RWPE2 (cell line): ENCODE measurements at places on chromosomes 6 and 20.

DNA sequence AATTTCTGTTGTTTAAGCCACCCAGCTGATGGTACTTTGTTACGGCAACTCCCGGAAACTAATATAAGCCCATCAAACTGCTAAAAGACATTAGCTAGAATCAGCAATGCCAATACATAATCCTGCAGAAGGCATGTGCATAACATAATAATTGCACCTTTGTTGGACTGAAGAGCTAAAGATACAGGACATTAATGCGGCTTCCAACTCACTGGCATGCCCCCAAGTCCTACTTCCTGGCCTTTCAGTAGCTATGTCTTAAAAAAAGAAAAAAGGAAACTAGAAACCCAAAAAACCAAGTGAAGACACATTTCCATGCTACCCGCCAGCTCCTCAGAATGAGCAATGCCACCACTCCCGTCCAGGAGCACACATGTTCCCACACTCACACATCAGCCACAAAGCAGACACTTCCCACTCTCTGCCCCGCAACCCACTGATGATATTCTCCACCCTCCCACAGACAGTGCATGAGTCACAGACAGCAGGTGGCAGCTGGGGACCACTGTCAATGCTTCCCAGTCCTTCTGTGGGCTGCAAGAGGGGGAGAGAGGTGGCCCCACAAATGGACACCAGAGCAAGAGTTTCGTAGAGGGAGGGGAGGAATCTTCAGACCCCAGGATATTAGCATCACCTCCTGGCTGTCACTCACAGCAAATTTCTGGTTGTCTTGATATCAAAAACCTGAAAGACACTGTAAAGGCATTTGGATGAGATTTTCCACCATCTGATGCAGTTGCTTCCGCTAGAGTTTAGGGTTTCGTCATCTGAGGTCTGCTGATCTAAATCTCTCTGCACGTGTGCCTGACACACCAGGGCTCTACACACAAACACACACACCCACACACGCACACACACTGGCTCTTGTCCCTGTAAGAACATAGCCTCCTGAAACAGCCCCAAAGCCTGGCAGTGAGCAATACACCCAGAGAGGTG is 32.8 kb downstream of the GFOD1 start:
- H3K36me3 ChIP-seq = peaks cover 11% of the 10 kb centered on the region; the same call in 1 of the 2 replicates
- H3K27ac ChIP-seq = peak overlapping the region; percentile 83
- peaks cover 37% of the 10 kb centered on the region for H3K4me1 ChIP-seq
- H3K27me3 ChIP-seq = no peaks in the 10 kb centered on the region
- no peak for DNase-seq

DNA sequence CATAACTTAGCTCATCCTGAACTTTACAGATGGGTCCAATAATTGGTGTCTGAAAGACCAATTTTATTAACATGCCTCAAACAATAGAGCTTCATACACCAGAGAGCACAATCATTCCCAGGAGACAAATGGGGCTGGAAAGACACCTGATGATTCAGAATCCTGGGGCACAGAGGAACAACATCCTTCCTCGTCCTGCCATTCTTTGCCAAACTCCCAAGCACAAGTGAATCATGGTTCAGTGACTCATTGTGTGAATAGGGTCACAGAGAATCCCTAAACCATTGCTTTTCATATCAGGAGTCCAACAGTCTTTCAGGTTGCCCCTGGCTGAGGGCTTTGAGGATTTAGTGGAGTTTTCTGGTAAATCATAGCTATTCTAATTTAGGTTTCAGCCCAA is 266.4 kb upstream of the BMP2 start:
- H3K4me1 ChIP-seq = peaks cover 9% of the 10 kb centered on the region
- no peak for DNase-seq
- peak overlapping the region; percentile 45 for H3K27ac ChIP-seq
- H3K4me3 ChIP-seq = no peak overlapping the region
- no peaks in the 10 kb centered on the region for H3K36me3 ChIP-seq
- H3K27me3 ChIP-seq = no peaks in the 10 kb centered on the region

GRCh38 chr20:6469695-6470094 is 297.8 kb upstream of the BMP2 start:
- H3K27ac ChIP-seq = no peak overlapping the region
- DNase-seq = no peak
- no peak overlapping the region for H3K4me3 ChIP-seq
- no peaks in the 10 kb centered on the region for H3K27me3 ChIP-seq
- H3K4me1 ChIP-seq = peaks cover 12% of the 10 kb centered on the region

GRCh38 chr6:81331526-81331925 is 421.0 kb downstream of the TENT5A start:
- no peak overlapping the region for H3K4me3 ChIP-seq
- no peak overlapping the region for H3K27ac ChIP-seq
- no peak for DNase-seq
- no peaks in the 10 kb centered on the region for H3K36me3 ChIP-seq

DNA sequence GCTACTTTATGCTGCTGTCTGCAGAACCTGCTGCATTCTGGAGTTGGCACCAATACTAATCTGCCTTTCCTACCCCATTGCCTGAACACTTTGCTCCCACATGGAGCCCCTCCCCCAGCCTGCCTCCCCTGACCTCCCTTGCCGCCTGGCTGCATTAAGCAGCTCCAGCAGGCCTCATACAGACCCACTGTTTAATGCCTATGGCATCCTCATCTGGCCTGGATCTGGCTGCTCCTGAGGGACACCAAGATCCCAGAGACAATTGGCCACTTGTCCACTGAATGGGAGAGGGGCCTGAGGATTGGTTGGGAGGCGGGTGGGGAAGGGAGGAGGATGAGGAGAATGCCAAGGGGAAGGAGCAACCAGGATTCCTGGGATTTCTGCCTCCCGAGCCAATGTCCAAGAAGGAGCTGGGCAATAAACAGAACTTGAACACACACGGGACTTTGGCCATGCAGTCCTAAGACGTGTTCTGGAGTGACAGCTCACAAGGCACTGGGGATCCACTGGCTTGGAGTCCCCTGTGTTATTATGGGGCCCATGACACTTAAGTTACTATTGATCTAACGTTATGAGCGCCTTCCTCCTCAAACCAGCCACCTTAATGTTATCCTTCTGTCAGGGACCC is 10.4 kb upstream of the KCNK5 start:
- no peak for DNase-seq
- no peak overlapping the region for H3K27ac ChIP-seq
- no peaks in the 10 kb centered on the region for H3K4me1 ChIP-seq
- H3K4me3 ChIP-seq = no peak overlapping the region
- no peaks in the 10 kb centered on the region for H3K27me3 ChIP-seq

- H3K4me3 ChIP-seq = no peak overlapping the region
- no peak for DNase-seq
- H3K27ac ChIP-seq = no peak overlapping the region
- H3K4me1 ChIP-seq = no peaks in the 10 kb centered on the region
- H3K36me3 ChIP-seq = no peaks in the 10 kb centered on the region
These were observed 1217.7 kb downstream of the EPHA7 start for GRCh38 chr6:92201618-92202017.

- no peak overlapping the region for H3K27ac ChIP-seq
- DNase-seq = no peak
- H3K27me3 ChIP-seq = no peaks in the 10 kb centered on the region
- no peak overlapping the region for H3K4me3 ChIP-seq
- H3K4me1 ChIP-seq = no peaks in the 10 kb centered on the region
- H3K36me3 ChIP-seq = peaks cover 43% of the 10 kb centered on the region
These were observed 106.8 kb upstream of the NUP153 start for GRCh38 chr6:17813542-17813941.

GRCh38 chr6:7107578-7108195 is at the start of gene RREB1:
RREB1 (plus strand) TSS chr6:7107961; CDS start chr6:7181912, 73,951 bp downstream.
- no peaks in the 10 kb centered on the region for H3K27me3 ChIP-seq
- DNase-seq = no peak
- H3K4me3 ChIP-seq = peak within 1 kb of the TSS; percentile 83
- H3K36me3 ChIP-seq = no peaks in the 10 kb centered on the region

DNA sequence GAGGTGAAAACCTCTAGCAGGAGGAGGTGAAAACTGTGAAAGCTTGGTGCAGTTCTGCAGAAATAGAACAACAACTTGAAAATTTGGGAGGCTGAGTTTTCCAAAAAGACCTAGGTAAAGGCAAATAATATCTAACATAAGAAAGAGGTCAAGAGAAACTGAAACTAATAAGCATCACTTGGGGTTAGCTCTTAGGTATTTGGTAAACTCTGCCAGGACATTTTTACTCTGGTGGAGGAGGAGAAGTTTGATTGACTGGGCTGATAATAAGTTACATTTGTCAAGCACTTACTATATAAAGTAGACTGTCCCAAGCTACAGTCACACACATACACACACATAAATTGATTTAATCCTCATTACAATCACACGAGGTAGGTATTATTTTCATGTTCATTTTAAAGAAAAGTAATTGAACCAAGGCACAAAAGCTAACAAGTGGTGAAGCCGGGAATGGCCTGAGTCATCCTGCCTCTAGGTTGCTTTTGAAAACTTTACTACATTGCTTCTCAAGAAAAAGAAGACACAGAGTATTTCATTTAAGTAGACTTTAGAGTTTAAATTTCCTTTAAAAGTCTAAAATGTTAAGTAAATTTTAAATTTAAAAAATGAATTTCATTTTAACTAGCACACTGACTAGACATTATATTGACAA is 275.5 kb downstream of the PTPRK start:
- H3K27ac ChIP-seq = no peak overlapping the region
- peaks cover 12% of the 10 kb centered on the region for H3K36me3 ChIP-seq
- no peaks in the 10 kb centered on the region for H3K27me3 ChIP-seq

DNA sequence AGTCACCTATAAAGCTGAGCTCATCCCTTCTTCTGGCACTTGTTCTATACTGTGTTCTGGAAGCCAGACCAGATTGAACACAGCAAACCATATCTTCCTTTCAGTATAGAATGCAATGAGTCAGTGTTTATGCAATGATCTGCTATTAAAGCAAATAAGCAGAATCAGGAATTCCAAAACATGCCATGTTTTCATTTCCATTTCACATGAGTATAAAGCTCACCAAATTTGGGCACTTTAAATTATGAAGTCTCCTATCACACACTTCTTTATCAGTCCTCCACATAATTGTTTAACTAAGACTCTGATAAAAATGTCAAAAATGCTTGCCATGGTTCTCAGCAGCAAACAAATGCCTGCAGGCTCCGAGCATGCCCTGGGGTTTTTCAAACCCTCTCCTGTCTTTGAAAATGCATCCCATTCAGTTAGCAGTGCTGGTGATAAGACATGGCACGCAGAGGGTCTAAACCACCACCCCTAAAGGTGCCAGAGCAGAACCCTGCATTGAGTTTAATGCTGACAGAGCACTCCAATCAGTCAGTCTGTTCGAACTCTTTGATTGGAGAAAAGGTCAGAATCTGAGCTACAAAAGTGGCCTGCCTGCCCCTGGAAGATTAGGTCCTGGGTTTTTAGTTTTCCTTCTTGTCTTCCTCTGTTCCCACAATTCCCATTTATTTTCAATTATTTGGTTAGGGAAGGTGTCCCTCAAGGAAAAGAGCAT is 234.1 kb downstream of the GMPR start:
- DNase-seq = no peak
- H3K4me3 ChIP-seq = no peak overlapping the region
- no peaks in the 10 kb centered on the region for H3K27me3 ChIP-seq
- H3K36me3 ChIP-seq = no peaks in the 10 kb centered on the region
- no peak overlapping the region for H3K27ac ChIP-seq

DNA sequence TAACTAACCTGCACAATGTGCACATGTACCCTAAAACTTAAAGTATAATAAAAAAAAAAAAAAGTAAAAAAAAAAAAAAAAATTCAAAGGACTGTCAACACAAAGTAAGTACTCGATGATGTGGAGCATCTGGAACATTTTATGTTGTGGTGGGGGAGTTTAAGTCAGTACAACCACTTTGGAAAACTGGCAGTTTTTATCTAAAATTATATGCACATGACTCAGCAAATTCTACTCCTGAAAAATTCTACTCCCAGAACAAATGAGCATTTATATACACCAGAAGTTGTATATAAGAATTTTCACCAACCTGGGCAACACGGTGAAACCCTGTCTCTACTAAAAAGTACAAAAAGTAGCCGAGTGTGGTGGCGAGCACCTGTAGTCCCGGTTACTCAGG is 36.9 kb upstream of the CCDC28A start:
- DNase-seq = no peak
- H3K27ac ChIP-seq = no peak overlapping the region
- H3K4me1 ChIP-seq = no peaks in the 10 kb centered on the region
- H3K4me3 ChIP-seq = no peak overlapping the region

GRCh38 chr6:50271817-50272216 is 222.1 kb upstream of the DEFB112 start:
- H3K4me3 ChIP-seq = no peak overlapping the region
- peaks cover 6% of the 10 kb centered on the region for H3K27me3 ChIP-seq
- no peaks in the 10 kb centered on the region for H3K4me1 ChIP-seq
- no peak overlapping the region for H3K27ac ChIP-seq
- H3K36me3 ChIP-seq = no peaks in the 10 kb centered on the region
- no peak for DNase-seq

DNA sequence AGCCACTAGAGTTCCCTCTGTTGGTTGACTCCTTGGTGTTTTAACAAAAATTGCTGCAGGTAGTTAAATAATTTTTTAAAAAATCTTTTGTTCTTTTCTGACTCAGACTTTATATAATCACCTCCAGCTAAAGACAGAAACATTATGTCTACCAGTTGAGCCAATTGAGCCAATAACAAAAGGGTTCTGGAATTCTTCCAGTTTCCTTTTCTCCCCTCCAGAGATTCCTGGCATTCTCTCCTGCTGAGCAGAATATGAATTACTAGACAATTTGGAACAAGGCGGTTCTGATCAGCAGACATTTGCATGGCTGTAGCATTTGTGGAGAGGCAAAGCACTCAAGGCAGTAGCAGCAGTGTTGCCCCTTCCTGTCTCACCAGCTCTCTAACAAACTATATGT is 144.0 kb upstream of the SLC35B3 start:
- peaks cover 4% of the 10 kb centered on the region for H3K4me1 ChIP-seq
- no peak for DNase-seq
- H3K27me3 ChIP-seq = no peaks in the 10 kb centered on the region

GRCh38 chr6:7888587-7889357 is 21.8 kb downstream of the TXNDC5 start:
- H3K4me3 ChIP-seq = no peak overlapping the region
- H3K36me3 ChIP-seq = peaks cover 97% of the 10 kb centered on the region
- no peaks in the 10 kb centered on the region for H3K27me3 ChIP-seq
- DNase-seq = no peak

- no peak overlapping the region for H3K27ac ChIP-seq
- no peak for DNase-seq
- peaks cover 3% of the 10 kb centered on the region for H3K4me1 ChIP-seq
- H3K36me3 ChIP-seq = peaks cover 15% of the 10 kb centered on the region
These were observed 8.7 kb downstream of the PLCG1 start for GRCh38 chr20:41145821-41146620.

- H3K27me3 ChIP-seq = no peaks in the 10 kb centered on the region
- no peak overlapping the region for H3K27ac ChIP-seq
- no peak overlapping the region for H3K4me3 ChIP-seq
These were observed 66.0 kb downstream of the PLAGL1 start for GRCh38 chr6:143941852-143942627.

GRCh38 chr6:126807876-126808275 is 310.6 kb upstream of the RSPO3 start:
- no peaks in the 10 kb centered on the region for H3K36me3 ChIP-seq
- no peak overlapping the region for H3K4me3 ChIP-seq
- no peaks in the 10 kb centered on the region for H3K4me1 ChIP-seq
- no peak overlapping the region for H3K27ac ChIP-seq
- no peaks in the 10 kb centered on the region for H3K27me3 ChIP-seq
